ENCODE measurements at places on chromosomes 3 and 15.
A peak's percentile ranks its signal among the peaks of the same experiment; 100 is the strongest.

- no peak for DNase-seq
These were observed 20.7 kb upstream of the PPARG start for GRCh38 chr3:12268049-12268735.

- no peak for DNase-seq
These were observed 55.3 kb downstream of the SLC28A2 start for GRCh38 chr15:45307230-45307924.

DNA sequence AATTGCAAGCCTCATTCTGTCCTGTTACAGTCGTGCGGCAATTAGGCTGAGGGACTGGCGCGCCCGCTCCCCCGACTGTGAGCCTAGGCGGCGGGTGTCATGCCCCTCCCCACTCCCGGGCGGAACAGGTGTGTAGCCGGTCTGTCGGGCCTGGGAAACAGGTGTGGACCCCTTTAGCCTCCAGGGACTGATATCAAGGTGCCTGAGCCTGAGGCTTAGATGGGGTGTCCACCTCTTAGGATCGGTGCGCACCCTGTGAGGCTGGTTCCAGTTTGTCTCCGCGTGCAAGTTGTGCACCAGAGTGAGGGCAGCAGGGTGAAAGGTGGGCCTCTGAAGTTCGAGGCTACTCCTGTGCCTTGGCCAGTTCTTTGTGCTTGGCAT, 686 bp downstream of the VPS8 start:
- peak; percentile 36 for DNase-seq

GRCh38 chr3:182967218-182968204, 12.8 kb downstream of the DCUN1D1 start:
- DNase-seq = peak; percentile 17

DNA sequence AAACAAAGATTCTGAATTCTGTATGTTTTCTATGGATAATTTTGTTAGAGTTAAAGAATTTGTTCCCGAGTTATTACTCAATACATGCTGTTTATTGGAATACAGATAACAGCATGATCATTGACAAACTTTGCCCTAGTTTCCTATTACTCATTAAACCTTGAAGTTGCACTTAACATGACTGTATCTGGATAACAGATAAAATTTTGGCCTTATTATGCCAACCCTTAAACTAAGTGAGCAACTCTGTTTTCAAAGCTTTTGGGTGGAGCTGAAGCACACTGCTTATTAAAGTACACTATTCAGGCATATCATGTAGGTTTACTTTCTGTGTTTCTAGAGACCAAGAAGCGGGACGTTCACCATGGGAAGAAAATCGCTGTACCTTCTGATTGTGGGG, at the start of gene AADAC:
AADAC (plus strand) TSS at position 318 of the 400 bp plus-strand sequence; CDS start at position 365, 47 bp downstream.
- DNase-seq = no peak

DNA sequence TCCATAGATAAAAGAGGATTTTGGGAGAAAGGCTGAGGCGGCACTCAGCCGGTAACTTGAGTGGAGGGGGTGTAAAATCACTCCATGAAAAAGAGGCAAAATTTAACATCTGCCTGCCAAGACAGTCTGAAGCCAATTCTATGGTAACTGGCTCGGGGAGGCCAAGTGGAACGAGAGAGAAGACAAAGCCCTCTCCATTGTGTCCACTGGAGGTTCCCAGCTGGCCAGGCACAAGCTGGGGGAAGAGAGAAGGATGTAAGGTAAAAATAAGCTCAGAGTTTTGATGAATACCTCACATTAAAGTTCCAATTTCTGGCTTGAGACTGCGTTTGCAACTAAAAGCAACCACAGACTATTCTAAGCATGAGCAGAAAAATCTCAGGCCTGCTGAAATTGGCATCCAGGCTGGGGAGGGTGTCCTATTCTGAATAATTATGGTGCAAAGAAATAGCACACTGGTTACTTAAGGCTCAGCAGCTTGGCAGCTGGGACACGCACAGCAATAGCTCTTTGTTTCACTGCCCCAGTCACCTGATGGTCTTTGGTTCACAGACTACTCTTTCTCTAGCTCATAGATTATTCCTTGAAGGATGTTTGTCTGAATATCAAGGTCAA, 48.8 kb downstream of the CHRD start:
- DNase-seq = no peak

DNA sequence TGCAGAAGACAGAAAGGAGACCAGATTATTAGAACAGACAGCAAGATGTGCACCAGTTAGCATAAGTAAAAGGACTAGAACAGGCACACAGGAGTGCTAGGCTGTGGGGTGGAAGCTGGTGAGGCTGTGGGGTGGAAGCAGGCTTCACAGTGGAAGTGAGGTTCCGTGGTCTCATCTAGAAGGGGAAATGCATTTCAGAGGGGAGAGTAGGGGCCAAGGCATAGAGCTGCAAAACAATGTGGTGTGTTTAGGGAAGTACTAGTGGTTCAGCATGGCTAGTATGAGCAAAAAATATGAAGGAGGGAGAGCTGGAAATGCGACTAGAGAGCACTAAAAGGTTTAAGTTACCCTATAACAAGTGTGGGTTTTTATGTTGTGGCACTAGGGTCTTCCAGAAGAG, 6.5 kb downstream of the POPDC2 start:
- DNase-seq = no peak

DNA sequence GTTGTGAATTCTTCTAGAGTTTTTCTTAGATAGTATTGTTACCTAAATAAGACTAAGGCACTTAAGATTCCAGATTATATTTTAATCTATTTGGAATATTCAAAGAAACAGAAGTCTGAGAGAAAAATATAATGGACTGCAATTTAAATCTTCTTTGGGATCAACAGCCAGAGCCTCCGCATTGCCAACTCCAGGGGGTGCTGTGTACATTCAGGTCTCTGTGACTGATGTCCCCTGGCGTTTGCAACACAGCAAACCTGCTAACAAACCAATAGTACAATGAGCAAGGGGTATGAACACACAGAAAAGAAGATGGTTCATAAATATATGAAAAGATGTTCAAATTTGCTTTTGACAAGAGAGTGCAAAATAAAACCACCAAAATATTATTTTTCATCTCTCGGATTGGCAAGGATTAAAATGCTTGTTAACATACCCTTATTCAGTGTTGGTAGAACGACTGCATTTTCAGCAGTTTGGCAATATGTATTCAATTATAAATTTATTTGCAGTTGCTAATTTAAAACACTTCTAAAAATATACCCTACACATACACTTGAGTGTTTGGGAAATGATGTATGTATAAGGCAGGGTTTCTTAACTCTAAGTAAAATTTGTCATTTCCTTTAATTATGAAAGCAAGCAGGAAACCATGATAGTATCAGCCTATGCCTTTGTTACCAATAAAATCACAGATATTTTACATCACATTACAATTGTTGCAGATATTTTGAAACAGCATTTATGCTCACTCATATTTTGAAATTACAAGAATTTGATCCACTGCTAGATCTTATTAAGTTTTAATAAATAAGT, 16.1 kb upstream of the TM4SF1 start:
- peak; percentile 51 for DNase-seq

DNA sequence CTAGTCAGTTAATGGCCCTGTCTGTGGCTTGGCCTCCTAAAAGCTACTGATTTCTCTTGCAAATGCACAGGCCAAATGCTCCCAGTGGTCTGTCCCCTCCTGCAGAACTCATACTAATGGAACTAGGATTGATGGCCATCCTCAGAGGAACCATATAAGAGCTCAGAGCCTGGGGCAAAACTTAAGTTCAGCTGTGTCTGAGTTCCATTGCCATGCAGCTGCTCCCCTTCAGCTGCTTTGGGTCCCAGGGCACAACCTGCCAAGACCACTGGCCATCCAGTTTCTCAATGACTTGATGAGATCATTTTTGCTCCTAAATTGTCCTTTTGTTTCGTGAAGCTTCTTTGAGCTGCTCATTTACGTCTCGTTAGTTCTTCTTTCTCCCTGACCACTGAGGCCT, 529.5 kb upstream of the TBL1XR1 start:
- DNase-seq = no peak

GRCh38 chr15:85622221-85622831, 172.4 kb downstream of the KLHL25 start:
- no peak for DNase-seq

- no peak for DNase-seq
These were observed 880.6 kb upstream of the ARPP21 start for GRCh38 chr3:34758630-34759261.

DNA sequence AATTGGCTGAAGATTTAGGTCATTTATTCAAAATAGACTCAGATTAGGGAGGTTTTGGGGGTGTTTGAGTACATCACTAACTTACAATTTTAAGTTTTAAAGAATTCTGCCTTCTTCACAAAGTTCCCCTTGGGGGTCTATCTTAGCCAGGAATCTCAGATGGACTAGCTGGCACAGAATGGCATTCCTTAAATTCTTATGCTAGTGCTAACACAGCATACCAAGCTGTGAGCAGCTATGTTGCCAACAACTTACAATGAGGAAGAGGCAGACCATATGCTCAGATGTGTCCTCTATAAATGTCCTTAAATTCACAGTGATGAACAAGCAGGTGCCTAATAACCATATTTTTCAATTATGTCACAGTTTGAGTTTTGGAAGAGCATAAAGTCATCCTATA, 60.9 kb upstream of the NPHP3 start:
- no peak for DNase-seq

DNA sequence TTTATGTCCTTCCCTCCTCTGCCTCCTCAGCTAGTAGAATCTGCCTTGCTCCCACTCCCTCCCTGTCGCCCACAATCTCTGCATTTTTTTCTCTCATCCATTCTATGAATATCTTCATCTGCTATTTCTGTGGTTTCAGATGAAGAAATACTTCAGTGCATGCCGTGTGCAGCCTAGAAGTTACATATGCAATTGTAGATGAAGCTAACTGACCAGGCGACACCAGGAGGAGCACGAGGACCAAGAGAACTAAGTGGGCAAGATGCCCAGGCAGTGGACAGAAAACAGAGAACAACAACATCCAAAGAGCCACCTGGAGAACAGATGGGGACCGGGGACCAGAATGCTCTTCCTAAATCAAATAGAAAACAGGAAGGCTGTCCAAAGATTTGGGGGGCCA, 121.4 kb upstream of the ATP11B start:
- DNase-seq = no peak

DNA sequence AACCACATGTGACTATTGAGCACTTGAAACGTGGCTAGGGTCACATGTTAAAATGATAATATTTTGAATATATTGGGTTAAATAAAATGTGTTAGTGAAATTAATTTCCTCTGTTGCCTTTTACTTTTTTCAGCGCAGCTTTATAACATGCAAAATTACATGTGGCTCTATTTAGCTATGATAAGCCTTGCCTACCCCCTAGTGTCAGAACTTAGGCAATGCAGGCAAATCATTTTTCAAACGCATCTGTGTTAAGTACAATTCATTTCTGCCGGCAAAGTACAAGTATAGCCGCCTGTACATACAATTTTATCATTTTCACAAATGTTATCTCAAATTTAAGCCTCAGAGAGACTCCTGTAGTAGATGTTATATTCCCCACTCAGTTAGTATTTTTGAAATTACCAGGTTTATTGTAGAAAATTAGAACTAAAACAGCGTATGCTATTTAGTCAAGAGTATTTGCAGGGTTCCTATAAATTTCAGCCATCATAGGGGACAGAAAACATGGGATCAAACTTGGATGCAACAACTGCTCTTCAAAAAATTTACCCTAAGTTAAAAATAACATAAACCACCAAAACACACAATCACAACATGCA, 56.1 kb downstream of the TAFA4 start:
- DNase-seq = peak; percentile 14

DNA sequence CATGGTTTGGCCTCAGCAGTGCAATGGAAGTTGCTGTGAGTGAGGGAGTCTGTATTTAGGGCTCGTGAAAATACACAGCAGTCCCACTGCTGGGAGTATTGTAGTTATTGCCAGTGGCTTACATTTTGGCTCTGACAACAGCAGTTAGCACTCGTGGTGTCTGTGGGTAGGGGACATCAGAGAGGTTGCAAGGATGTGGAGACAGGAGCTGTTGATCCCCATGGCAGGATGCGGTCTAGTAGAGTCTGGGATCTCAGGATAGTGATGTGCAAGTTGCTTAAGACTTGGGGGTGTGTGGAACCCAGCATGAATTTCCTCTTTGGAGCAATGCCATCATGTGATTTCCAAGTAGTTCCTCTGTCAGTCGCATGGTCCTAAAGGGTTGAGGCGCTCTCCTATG, 59.9 kb downstream of the GALK2 start:
- DNase-seq = no peak

GRCh38 chr3:193974191-193974652, 161.7 kb upstream of the HES1 start:
- DNase-seq = no peak

DNA sequence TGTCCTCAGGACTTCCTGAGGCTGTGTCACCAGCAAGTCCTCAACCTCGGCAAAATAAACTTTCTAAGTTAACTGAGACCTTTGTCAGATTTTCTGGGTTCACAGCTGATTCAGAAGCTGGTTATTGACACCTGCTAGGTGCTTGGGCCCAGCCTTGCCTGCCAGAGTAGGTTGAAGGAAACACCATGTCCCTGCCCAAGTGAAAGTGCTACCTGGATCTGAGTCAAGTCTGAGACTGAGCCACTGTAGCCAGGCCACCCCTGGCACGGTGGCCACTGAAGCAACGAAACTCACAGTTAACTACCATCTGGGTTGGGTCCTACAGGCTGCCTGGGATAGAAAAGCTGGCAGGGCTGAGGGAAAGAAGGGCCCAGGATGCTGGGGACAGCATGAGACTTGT, 8.2 kb downstream of the HYAL2 start:
- no peak for DNase-seq

DNA sequence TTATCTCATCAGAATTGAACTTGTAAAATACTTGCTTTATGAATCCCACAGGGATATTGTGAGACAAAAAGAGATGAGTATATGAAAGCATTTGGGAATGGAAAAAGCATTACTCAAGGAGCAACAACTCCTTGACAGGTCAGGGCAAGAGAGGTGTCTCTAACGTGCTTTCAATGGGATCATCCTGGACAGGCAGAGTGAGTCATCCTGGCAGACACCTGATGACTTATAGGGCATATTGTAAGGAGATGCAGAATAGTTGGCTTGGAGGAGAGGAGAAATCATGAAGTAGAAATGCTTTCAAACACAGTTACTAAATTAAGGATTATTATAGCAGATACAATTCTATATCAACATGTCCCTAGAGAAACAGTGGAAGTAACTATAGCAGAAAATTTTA, 71.9 kb upstream of the THSD4 start:
- DNase-seq = no peak

DNA sequence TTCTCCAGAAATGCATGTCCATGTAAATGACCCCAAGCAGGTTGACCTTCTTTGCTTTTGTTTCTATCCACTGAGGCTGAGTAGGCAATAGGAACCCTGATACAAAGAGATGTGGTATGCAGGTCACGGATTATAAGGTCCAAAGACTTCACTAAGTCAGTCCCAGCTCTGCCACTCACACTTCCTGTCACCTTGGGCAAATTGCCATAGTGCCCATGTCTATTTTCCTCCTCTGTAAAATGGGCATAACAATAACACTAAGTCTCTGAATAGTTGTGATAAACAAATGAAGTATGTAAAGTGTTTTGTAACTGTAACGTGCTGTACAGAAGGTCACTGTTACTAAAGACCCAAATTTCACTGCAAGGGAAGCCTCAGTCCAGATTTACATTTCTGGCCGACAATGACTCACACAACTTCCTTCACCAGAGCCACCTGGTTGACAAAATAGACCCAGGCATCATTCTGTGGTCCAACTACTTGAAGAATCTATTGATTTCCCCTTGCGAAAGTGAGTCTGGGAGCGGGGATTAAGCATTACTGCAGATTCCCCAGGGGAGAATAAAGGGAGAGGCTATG, 175.4 kb upstream of the LPP start:
- DNase-seq = no peak

Data from stimulated activated CD4-positive, alpha-beta T cell treated with anti-CD3 and anti-CD28 coated beads, Interleukin-15, amount 100 ng/mL, for 24 hours (primary cell).